Activated CD8-positive, alpha-beta memory T cell treated with anti-CD3 and anti-CD28 coated beads, Interleukin-2, amount 10 ng/mL, durations not matched to agents 7 days and 5 days (primary cell): ENCODE measurements at places on chromosomes 2 and 18. TPM values are rescaled to one million over a fixed set of nuclear protein-coding genes. Genes with fewer than 3 reads are reported as not detected.

DNA sequence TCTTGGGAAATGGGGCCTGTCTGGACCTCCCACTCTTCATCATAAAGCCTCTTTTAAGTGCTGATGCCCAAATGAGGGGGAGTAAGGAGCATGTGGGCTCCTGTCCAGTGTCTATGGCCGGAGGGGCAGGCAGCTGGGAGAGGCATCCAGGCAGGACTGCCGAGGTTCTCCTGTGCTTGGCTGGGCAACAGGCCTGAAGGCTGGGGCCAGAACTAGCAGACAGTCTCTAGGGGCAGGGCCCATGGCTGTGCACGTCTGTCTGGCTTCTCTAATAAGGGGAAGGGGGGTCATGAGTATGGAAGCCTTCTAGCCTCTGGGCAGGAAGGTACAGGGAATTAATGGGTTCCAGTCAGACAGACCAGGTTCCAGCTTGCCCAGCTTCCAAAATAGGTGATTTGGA, 128.6 kb downstream of the SMAD2 start:
- no peak for DNase-seq
- H3K4me1 ChIP-seq: no peaks in the 10 kb centered on the region
- no peak overlapping the region for H3K4me3 ChIP-seq
- H3K27me3 ChIP-seq: peaks cover 4% of the 10 kb centered on the region

DNA sequence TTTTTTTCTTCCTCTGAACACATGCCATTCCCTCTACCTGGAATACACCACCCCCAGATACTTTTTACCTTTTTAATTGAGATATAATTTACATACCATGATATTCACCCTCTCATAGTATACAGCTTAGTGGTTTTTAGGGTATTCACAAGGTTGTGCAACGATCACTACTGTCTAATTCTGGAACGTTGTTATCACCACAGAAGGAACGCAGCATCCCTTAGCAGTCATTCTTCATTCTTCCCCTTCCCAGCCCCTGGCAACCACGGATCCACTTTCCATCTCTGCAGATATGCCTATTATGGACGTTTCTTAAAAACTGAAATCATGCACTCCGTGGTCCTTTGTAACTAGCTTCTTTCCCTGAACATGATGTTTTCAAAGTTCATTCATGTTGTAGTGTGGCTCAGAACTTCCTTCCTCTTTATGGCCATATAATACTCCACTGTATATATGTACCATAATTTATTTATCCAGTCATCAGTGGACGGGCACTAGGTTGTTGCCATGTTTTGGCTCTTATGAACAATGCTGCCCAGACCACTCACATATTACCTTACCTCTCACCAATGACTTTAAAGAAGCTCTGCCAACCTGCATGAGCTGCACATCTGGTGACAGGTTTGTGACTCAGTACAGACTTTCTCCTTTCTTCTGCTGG, 168.9 kb downstream of the CTIF start:
- no peaks in the 10 kb centered on the region for H3K36me3 ChIP-seq
- peaks cover 23% of the 10 kb centered on the region for H3K4me1 ChIP-seq
- no peak for DNase-seq
- H3K27me3 ChIP-seq: no peaks in the 10 kb centered on the region
- no peak overlapping the region for H3K27ac ChIP-seq
- no peak overlapping the region for H3K4me3 ChIP-seq

DNA sequence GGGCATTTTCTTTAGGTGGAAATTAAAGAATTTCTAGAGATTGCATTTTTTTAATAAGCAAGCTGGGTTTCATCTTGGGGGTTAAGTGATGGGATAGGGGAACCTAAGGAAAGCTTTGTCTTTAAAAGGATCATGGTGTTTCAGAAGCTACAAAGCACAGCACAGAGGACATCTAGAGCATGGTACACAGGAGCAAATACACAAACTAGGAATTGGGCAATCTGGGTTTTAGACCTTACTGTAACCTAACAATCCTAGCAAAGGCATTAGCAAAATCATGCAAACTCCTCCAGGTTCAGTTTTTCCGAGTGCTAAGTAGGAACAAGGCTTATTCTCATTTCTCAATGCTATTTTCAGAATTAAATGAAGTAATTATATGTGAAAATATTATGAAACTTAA, 134.1 kb downstream of the CD226 start:
- no peaks in the 10 kb centered on the region for H3K27me3 ChIP-seq
- H3K27ac ChIP-seq: no peak overlapping the region
- no peak overlapping the region for H3K4me3 ChIP-seq
- H3K4me1 ChIP-seq: no peaks in the 10 kb centered on the region
- peaks cover 24% of the 10 kb centered on the region for H3K36me3 ChIP-seq

- H3K4me3 ChIP-seq: peak overlapping the region; percentile 57
- no peak for DNase-seq
- peaks cover 36% of the 10 kb centered on the region for H3K4me1 ChIP-seq
- H3K27me3 ChIP-seq: peaks cover 58% of the 10 kb centered on the region
- no peaks in the 10 kb centered on the region for H3K36me3 ChIP-seq
- peak overlapping the region; percentile 73 for H3K27ac ChIP-seq
These were observed 106.7 kb upstream of the NABP1 start for GRCh38 chr2:191571163-191571769.

- H3K27me3 ChIP-seq: no peaks in the 10 kb centered on the region
- H3K4me1 ChIP-seq: peaks cover 67% of the 10 kb centered on the region
- peak overlapping the region; percentile 85 for H3K4me3 ChIP-seq
- DNase-seq: peak; percentile 80
- H3K36me3 ChIP-seq: peaks cover 58% of the 10 kb centered on the region
These were observed 848 bp downstream of the TMSB10 start for GRCh38 chr2:84906108-84906899.

- peaks cover 10% of the 10 kb centered on the region for H3K4me1 ChIP-seq
- H3K27ac ChIP-seq: no peak overlapping the region
- H3K27me3 ChIP-seq: peaks cover 14% of the 10 kb centered on the region
- DNase-seq: no peak
These were observed 65.5 kb upstream of the KLF7 start for GRCh38 chr2:207231106-207231865.

GRCh38 chr2:83661711-83662110, 797.4 kb downstream of the SUCLG1 start:
- H3K4me3 ChIP-seq: no peak overlapping the region
- H3K4me1 ChIP-seq: no peaks in the 10 kb centered on the region
- DNase-seq: no peak
- H3K27ac ChIP-seq: no peak overlapping the region
- H3K36me3 ChIP-seq: no peaks in the 10 kb centered on the region

DNA sequence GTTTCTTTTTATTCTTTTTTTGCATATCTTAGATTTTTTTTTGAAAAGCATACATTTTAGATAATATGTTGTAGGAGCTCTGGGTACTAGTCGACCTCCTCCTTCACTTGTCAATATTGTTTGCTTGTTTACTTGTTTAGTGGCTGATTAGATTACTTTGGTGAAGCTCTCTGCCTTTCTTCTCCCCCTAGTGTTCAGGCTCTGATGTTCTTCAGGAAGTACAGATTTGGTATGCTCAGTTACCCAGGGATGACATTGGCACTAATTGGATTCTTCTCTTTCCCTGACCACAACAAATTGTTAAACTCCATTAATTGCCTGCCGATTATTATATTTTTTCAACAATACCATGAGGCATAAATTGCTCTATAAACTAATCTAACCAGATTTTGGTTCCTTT, 491.2 kb downstream of the SUCLG1 start:
- H3K4me3 ChIP-seq: no peak overlapping the region
- no peak for DNase-seq
- H3K36me3 ChIP-seq: no peaks in the 10 kb centered on the region
- no peaks in the 10 kb centered on the region for H3K27me3 ChIP-seq

GRCh38 chr2:165113414-165113813, 90.4 kb downstream of the SCN3A start:
- H3K27me3 ChIP-seq: no peaks in the 10 kb centered on the region
- H3K4me3 ChIP-seq: no peak overlapping the region
- no peak for DNase-seq
- H3K4me1 ChIP-seq: no peaks in the 10 kb centered on the region
- no peaks in the 10 kb centered on the region for H3K36me3 ChIP-seq

DNA sequence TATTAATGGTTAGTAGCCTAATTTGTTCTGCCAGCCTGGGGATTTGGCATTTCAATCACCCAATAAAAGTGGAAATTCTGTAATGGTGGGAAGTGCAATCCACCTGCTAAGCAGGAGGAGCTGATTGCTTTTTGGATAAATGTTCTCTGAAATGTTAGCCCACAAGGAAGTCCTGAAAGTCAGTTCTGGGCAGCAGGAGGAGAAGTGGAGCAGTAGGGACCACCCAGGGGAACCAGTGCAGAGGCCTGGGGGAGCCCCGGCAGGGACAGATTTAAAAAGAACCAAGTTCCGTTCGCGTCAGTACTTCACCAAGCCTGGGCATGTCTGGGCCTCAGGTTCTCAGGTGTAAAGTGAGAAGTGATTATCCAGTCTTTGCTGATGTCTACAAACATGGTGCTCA, 248.5 kb upstream of the RAB6C start:
- no peak overlapping the region for H3K27ac ChIP-seq
- no peak overlapping the region for H3K4me3 ChIP-seq
- H3K36me3 ChIP-seq: no peaks in the 10 kb centered on the region
- no peaks in the 10 kb centered on the region for H3K4me1 ChIP-seq

DNA sequence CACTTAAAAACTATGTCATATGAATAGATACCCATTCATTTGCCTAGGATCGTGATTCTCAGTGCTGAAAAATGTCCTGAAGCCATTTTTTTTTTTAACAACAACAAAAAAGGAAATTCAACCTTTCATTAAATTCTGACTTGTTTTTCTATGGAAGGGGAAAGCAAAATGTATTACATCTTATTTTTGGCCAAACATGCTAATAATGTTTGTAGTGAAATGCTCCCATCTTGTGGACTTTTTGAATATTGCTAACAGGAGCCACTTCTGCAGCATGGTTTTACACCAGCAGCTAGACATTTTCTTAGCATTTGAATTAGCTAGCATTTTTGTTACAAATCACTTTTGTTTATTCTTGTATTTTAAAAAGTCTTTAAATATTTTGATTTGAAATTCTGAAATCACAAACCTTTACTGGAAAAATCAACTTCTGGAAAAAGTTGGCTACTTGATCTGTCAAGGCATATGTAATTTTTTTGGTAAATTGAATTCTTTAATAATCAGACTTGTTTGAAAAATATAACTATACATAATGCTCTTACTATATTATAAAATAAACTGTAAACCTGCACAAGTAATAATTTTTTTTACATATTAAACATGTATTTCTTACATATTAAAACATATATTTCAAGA, 75.8 kb downstream of the KIDINS220 start:
- H3K27me3 ChIP-seq: no peaks in the 10 kb centered on the region
- no peak overlapping the region for H3K4me3 ChIP-seq
- H3K27ac ChIP-seq: no peak overlapping the region
- H3K4me1 ChIP-seq: peaks cover 2% of the 10 kb centered on the region
- H3K36me3 ChIP-seq: peaks cover 21% of the 10 kb centered on the region

DNA sequence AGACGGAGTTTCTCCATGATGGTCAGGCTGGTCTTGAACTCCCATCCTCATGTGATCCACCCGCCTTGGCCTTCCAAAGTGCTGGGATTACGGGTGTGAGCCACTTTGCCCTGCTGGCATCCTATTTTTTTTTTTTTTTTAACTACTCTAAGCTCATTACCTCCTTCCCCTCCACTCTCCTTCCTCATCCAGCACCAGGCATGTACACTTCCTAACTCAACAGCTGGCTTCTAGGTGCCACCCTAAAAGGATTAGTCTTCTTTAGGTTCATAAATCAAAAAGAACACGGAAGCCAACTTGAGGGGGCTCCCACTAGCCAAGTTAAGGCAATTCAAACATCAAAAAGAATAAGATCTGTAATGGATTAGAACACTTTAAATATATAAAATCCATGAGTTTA, 70.6 kb upstream of the TEX51 start:
- no peak for DNase-seq
- no peaks in the 10 kb centered on the region for H3K4me1 ChIP-seq
- no peaks in the 10 kb centered on the region for H3K36me3 ChIP-seq
- no peaks in the 10 kb centered on the region for H3K27me3 ChIP-seq

DNA sequence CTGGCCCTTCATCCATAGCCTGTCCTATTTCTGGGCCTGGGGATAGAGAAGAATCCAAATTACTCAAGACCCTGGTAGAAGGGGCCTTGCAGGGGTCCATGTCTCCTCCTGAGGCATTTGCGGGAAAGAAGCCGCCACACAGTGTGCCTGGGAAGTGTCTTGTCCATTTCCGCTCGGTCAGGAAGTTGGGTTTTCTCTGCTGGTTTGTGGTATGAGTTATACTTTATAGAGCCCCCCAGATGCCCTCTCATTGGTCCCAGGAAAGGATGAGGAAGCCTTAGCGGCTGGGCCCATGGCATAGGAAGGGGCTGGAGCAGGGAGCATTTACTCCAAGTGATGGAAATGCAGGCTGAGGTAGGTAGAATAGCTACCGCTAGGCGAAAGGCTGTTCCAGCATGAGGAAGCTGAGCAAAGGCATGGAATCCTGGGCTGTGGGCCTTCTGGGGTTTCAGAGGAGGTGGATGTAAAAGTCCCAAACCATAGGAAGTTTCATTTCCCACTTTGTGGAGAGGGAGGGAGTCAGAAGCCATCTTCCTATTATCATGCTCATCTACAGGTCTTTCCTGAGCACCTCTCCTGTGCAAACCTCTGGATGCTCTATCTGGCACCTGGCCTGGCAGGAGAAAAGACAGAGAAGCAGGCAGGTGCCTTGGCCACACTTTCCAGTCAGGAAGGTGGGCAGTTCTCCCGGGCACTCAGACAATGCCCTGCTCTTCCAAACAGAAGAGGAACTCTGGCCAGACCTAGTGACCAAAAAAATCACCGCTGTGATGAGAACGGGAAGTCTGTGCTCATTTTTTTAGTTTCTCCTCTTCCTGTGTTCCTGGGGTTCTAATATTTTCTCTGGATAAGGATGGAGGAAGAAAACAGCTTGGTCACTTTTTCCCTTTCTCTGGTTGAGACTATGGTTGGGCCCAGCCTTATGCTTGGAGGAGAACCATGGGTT, 2.6 kb upstream of the CD207 start:
- no peak overlapping the region for H3K4me3 ChIP-seq
- DNase-seq: no peak
- peaks cover 11% of the 10 kb centered on the region for H3K27me3 ChIP-seq

DNA sequence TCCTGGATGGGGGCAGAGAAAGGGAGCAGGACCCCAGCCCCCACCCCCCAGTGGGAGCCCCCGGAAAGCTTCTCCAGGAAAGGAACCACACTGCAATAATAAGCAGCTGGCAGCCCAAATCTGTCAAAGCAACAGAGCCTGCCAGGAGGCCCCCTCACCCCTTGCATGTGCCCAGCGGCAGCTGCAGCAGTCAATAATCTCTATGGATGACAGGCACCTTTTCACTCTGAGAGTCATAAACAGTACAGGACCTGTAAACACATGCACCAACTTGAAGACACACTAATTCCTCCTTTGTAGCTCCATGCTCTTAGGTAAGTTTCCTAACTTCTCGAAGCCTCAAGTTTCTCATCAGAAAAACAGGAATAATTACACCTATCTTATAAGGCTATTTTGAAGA, 26.2 kb upstream of the KDM3A start:
- H3K4me1 ChIP-seq: no peaks in the 10 kb centered on the region
- no peak overlapping the region for H3K4me3 ChIP-seq
- H3K36me3 ChIP-seq: no peaks in the 10 kb centered on the region
- no peak overlapping the region for H3K27ac ChIP-seq

KCNF1 gene
- not detected for total RNA-seq

FIGLA gene
- total RNA-seq: not detected

AFF3 gene
- total RNA-seq: 0.55 TPM
